Activated CD8-positive, alpha-beta memory T cell treated with anti-CD3 and anti-CD28 coated beads, Interleukin-2, amount 10 ng/mL, durations not matched to agents 7 days and 5 days (primary cell): ENCODE measurements at places on chromosomes 11 and 22.

- H3K27ac ChIP-seq = no peak overlapping the region
- peaks cover 3% of the 10 kb centered on the region for H3K4me1 ChIP-seq
- H3K27me3 ChIP-seq = no peaks in the 10 kb centered on the region
- DNase-seq = no peak
These were observed 276.1 kb downstream of the SBF2 start for GRCh38 chr11:10017911-10018310.

GRCh38 chr11:47124675-47125074, 52.0 kb downstream of the ARFGAP2 start:
- H3K4me3 ChIP-seq = no peak overlapping the region
- no peaks in the 10 kb centered on the region for H3K27me3 ChIP-seq
- no peak for DNase-seq

- H3K4me3 ChIP-seq = no peak overlapping the region
- H3K36me3 ChIP-seq = no peaks in the 10 kb centered on the region
- no peaks in the 10 kb centered on the region for H3K4me1 ChIP-seq
- H3K27me3 ChIP-seq = no peaks in the 10 kb centered on the region
- H3K27ac ChIP-seq = no peak overlapping the region
These were observed 1017.9 kb downstream of the TBC1D22A start for GRCh38 chr22:47780281-47780875.

GRCh38 chr22:20268279-20269012, at the start of gene RTN4R:
TSS of gene RTN4R (minus strand) at chr22:20268318. CDS start at chr22:20268092, 226 bp downstream.
- no peak within 1 kb of the TSS for H3K4me3 ChIP-seq
- H3K27me3 ChIP-seq = peaks cover 8% of the 10 kb centered on the region
- no peak within 1 kb of the TSS for H3K27ac ChIP-seq
- H3K4me1 ChIP-seq = no peaks in the 10 kb centered on the region
- peak; percentile 68 for DNase-seq

DNA sequence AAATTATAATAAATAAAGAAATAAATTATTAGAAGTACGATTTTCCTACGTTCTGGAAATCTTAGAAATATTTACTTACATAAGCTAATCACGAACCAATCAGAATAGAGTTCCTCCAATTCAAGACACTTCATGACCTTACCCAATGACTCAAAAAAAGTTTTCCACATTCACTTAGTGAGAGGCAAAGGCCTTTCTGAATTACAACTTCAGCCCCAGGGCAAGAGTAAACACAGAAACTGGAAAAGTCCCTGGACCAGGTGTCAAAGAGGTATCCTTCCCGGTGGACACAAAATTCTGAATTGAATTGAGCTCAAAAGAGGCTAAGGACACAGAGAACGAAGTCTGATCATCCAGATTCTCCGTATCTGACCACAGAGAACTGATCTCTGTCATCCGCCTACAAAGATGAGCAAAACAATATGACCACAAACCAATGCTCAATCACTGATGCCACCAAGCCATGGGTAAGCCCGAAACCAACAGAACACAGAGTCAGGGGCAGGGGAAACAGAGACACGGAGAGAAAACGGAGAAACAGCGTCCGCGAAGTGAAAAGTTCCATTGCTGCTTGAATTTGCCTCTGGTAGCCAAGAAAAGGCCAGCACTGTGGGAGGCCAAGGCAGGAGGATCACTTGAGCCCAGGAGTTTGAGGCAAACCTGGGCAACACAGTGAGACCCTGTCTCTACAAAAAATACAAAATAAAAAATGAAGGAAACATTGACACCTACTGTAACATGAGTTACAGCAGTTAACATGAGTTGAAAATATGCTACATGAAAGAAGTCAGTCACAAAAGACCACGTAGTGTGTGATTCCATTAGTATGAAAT, 6.8 kb downstream of the BID start:
- peaks cover 58% of the 10 kb centered on the region for H3K27me3 ChIP-seq
- peak; percentile 86 for DNase-seq
- peaks cover 23% of the 10 kb centered on the region for H3K4me1 ChIP-seq
- H3K36me3 ChIP-seq = no peaks in the 10 kb centered on the region

GRCh38 chr11:36478700-36479329, 31.3 kb downstream of the TRAF6 start:
- no peak overlapping the region for H3K27ac ChIP-seq
- peaks cover 8% of the 10 kb centered on the region for H3K36me3 ChIP-seq
- DNase-seq = no peak
- no peaks in the 10 kb centered on the region for H3K27me3 ChIP-seq
